ENCODE measurements at places on chromosomes 12 and 14.
A peak's percentile ranks its signal among the peaks of the same experiment; 100 is the strongest.

- no peak for DNase-seq
Observed at GRCh38 chr12:3381059-3382047, 109.7 kb upstream of the PRMT8 start.

DNA sequence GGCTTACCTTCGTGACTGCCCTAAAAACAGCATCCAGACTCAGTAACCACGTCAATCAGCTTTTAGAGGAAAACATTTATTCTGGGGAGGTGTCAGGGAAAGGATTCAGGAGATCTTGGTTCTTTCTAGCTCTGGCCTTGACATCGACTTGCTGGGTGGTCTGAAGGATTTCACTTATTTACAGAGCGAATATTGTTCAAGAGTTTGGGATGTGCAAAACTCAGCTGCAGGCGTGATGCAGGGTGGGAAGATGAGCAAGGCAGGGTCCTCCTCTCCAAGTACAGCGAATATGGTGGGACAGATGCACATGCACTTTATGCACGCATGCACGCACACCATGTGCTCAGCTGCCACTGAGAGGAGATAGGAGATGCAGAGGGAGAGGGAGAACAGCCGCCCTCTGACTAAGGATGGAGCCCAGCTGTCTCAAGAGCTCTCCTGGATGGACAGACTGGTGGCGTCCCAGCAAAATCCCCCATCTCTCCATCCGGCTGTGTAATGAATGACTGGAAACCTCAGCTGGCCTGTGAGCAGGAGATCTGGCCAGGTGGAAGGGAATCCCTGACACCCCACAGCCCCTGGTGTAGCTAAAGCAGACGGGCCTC lies 24.4 kb upstream of the BDKRB1 start:
- DNase-seq, result no peak

- no peak for DNase-seq
Observed at GRCh38 chr12:92859650-92860386, 69.3 kb downstream of the EEA1 start.

DNA sequence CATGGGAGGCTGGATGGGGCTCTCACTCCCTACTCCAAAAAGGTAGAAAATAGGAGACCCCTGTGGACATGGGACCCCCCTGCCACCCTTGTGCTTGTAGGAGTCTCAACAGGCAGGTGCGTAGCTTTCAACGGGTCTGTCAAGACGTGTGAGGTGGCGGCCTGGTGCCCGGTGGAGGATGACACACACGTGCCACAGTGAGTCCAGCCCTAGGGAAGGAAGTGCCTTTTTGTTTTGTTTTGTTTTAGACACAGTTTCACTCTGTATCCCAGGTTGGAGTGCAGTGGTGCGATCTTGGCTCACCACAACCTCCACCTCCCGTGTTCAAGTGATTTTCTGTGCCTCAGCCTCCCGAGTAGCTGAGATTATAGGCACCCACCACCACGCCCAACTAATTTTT lies 12.9 kb downstream of the P2RX4 start:
- DNase-seq, result no peak

GRCh38 chr12:38872561-38872960 lies 32.8 kb downstream of the CPNE8 start:
- no peak for DNase-seq

DNA sequence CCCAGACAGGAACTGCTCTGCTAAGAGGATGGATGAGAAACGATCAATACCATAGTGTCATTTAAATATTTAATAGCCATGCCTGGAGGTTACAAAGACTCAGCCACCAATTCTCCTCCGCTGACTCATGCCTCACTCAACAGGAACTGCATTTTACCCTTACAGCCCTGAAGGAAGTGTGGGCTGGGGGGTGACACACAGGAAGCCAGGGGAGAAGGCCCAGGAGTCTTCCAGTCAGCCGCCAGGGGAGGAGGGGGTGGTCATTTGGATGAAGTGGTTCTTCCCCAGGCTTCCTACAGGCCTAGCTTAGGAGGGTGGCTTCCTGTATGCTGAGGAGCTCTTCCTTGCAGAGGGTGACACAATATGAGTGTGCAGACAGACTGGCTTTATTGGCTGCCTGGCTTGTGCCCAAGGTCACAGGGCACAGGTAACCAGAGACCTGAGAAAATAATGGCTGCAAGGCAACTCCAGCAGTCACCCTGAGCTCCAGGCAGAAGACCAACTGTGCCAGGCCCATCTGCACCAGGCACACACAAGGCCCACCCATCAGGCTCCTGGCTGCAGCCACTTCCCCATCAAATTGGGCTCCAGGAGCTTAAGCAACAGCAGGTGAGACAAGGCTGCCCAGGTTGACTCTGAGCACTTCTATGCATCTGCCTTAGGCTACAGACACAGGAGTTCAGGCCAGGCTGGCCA lies 30.6 kb upstream of the RPLP0 start:
- DNase-seq, result peak; percentile 33

- no peak for DNase-seq
Observed at GRCh38 chr14:89466484-89466883, 49.5 kb upstream of the FOXN3 start.

DNA sequence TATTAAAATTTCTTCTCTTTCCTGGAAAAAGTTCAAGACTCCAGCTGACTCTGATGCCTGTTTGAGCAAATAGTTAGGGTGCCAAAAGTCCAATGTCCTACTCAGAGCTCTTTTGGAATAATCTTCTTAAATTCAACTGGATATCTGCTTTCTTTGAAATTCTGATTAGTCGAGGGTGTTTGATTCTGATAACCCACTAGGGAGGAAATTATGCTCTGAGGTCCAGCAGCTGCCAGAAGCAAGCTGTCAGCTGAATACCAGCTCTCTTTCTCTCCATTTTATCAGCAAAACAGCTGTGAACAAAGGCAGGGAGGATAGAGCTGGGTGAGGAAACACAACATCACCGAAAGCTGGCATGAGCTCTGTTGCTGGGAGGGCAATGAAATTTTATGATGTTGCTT lies 141.5 kb downstream of the CAND1 start:
- DNase-seq, result no peak

DNA sequence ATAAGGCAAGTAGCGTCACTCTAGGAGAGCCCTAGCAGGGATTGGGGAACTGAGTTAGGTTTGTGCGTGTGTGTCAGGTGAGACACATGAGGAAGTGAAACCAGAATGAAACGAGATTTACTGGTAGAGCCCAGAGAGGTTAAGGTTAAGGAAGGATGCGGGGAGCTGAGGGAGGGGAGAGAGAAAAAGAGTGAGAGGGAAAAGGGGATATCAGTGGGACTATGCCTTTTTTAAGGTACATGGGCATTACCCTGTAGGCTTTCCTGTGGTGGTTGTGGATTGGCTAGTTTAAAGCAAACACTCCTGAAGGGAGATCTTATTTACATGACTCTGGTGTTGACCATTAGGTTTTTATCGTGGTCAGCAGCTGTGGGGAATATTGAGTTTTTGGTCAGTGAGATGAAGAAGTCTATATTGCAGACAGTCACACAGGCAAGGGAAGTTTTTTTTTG lies 13.9 kb downstream of the ZDHHC17 start:
- no peak for DNase-seq

DNA sequence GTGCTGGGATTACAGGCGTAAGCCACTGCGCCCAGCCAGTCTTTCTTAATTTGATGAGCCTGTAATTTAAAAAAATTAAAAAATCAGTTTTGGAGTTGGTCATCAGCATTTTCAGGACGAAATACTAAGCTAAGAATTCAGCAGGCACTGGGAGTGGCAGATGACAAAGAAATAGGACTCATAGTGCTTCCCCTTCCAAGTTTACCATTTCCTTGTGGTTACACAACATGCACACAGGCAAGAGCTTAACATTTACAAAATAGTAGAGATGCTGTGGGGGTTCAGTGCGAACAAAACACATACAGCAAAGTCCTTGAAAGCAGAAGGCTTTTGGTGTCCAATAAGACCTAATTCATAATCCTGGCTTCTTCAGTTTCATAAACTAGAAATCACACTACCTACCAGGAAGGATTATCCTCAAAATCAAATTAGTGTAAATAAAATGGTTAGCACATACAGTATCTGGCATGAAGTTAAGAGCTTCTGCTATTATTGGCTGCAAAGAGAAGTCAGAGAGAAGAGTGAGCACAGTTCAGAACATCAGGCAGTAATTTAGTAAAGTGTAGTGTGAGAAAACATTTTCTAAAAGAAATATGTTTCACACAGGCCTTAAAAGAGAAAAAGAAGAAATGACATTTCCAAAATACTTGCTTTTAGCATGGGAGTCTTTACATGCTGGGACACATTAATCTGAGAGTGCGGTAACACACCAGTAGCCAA lies 22.2 kb upstream of the KIF21A start:
- no peak for DNase-seq

DNA sequence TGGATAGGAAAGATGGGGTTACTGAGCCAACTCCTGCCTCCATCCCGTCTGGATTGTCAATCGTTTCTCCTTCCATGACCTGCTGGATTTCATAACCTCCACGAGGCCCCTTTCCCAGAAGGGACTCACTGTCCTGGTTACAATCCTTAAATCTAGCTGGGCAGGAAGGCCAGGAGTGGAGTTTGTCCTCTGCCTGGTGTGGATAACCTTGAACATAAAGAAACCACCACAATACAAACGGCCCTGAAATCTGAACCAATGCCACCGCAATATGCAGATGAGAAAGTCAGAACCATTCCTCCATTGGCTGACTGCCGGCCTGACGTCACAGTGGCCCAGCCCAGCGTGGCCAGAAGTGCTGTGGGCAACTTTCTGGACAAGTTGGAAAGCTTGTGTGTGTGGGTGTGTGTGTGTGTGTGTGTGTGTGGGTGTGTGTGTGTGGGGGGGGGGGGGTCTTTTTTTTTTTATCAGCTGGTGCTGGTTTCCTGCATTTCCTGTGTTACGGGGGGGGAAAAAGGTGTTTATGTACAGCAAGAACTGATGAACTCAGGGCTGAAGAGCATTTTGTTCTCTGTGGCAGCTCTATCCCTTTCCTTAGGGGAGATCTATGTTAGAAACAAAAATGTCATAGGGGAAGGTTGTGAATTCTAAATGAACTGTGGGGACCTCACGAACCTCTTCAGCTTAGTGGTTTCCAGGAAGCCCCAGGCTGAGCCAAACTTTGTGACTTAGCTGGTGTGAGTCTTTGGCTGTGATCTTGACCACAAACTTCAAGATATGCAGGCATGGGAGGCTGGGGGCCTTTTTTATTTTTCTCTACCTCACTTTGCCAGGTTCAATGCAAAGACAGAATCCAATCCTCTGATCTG lies 81.6 kb upstream of the MED13L start:
- peak; percentile 24 for DNase-seq

DNA sequence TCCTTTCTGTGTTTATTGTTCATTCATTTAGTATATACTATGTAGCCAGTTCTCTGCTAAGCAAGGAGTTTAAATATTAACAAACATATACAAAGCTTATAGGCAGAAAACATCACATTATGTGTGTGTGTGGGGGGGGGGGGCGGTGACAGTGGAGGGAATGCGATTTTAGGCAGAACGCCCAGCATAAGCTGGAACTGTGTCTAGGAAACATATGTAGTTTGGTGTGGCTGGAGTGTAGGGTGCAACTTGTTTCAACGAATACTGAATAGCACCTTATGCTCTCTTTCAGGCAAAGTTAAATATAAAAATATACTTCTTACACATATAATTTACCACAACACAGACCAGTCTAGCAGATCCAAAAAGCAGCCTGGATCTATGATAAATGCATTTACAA lies 980.6 kb downstream of the SLC6A15 start:
- no peak for DNase-seq

DNA sequence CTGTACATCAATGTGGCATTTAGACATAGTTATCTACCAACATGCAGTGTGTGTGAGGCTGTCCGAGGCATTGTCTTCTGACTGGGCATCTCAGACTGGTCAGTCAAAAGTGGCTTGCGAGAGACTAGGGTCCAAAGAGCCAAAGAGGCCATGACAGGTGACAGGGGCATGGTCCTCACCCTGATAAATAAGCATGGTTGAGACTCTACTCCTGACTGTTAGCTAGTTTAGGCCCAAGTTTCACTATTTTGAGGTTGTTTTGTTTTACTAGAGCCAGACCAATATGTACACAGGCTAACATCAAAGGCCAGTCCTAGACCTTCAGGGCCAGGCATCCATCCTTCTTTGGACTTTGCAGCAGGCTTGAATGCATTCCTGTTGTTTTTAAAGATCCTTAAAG lies 76.9 kb upstream of the SRSF5 start:
- DNase-seq, result no peak

GRCh38 chr12:119728444-119728745 lies 60.5 kb downstream of the PRKAB1 start:
- no peak for DNase-seq

GRCh38 chr12:131862994-131863710 lies 31.3 kb upstream of the ULK1 start:
- no peak for DNase-seq

DNA sequence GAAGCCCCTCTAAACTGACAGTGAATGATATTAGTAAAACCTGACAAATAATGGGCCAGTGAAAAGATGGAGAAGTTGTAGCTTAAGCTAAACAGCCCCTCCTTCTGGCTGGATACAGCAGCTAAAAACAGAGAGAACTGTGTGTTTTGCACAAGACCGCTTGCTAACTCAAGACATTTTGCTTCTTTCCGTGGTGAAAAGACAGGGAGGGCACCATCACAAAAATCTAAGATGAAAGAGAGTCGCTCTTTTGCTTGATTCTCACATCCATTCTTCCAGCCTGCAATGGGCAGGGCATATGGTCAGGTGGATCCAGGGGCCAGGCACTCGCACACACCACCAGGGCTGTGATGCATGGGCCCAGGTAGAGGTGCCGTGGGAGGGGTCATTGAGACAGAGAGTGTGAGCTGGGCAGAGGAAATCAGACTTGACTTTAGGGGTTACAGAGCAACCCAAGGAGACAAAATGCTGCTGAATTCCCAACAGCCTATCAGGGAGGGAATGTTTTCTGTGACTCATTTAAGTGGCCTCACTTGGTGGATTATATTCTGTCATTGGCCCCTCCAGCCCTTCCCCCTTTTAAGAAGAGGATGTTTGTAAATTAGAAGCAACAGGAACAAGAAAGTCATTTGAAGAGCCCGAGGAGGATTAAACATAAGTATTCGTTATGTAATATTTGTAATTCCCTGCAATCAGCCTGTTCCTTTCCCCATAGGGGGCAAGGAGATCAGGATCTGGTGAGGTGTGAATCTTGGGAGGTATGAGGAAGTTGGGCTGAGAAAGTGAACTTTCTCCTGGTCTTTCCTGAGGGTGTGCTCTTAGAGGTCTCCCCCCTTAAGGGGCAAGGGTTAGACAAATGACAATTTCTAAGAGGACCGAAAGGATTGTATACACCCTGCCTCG lies 12.3 kb downstream of the EMP1 start:
- no peak for DNase-seq

GRCh38 chr12:31591380-31591901 lies 505 bp upstream of the DENND5B start:
- no peak for DNase-seq

DNA sequence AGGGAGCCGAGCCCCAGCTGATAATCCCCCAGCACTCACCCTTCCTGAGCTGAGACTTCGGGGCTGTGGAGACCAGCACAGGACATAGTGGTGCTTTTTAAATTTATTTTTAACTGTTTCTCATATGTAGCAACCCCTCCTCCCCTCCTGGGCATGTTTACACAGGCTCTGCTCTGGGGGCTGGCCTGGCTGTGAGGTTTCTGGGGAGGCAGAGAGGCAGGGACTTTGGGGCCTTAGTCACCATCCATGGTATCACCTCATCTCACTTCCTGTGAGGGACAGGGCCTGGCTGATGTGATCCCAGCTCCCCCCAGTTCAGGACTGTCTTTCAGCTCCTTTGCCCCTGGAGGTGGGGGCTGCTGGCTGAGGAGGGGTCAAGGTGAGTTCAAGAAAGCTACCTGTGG lies 20.4 kb downstream of the VASH1 start:
- no peak for DNase-seq

GRCh38 chr12:1384910-1385309 lies 209.5 kb downstream of the FBXL14 start:
- no peak for DNase-seq
